KBM-7 (cell line): ENCODE measurements at places on chromosomes 3 and 15.

DNA sequence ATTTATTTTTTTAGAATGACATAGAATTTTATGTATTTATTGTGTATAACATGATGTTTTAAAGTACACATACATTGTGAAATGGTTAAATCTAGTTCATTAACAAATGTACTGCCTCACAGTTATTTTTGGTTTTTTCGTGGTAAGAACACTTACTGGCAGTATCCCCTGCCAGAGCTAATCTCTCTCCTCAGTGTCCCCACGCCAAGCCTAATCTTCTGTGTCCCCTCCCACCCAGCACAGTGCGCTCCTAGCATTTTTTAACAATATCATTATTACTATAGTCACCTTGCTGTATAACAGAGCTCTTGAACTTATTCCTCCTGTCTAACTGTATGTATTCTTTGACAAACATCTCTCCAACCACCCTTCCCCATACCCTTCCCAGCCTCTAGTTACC, 333.2 kb downstream of the GABRB3 start:
- no peak for DNase-seq

GRCh38 chr3:150414258-150414657, 6.2 kb downstream of the TSC22D2 start:
- peak; percentile 49 for DNase-seq

DNA sequence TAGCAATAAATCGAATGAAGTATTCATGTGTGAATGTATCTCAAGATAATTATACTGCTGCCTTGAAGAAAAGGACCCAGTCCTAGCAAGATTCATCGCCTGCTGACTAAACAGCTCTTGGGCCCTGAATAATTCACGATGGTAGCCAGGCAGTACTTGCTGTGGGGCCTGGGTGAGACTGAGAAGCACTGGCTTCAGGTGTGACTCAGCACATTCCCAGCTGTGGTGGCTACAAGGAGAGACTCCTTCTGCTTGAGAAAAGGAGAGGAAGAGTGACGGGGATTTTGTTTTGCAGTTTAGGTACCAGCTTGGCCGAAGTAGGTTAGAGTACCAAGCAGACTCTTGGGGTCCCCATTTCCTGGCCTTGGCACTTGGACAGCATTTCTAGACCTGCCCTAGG, 47.6 kb upstream of the CD200R1L start:
- no peak for DNase-seq

DNA sequence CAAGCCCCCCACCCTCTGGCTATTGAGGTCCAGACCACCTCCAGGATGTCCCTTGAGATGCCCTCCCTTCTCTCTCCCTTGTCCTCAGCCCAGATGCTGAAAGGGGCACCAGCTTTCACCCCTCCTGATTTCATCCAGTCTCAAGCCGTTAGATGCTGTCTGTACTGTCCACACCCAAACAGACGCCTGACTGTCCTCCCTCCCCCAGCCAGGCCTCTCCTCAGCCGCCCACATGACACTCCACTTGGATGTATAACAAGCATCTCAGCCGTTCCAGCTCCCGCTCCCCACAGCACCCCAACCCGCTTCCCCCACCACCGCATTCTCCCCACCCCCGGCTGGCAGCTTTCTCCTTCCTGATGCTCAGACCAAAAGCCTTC, 25.0 kb upstream of the CYP11A1 start:
- DNase-seq: no peak

- peak; percentile 25 for DNase-seq
These were observed 245.3 kb upstream of the ZPLD1 start for GRCh38 chr3:102189541-102189940.

- no peak for DNase-seq
These were observed 129.6 kb upstream of the CNTN6 start for GRCh38 chr3:963255-963654.

DNA sequence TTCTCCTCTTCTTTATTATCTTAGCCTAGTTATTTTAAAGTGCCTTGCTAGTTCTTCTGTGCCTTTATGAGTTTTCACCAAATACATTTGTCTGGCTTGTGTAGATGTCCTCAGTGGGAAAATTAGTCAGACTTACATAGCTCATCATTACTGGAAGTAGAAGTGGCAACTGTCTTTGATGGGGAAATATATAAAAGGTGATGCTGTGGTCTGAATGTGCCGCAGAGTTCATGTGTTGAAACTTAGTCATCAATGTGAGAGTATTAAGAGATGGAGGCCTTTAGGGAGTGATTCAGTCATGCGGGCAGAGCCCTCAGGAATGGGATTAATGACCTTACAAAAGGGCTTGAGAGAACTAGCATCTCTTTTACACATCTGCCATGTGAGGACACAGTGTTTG, 6.4 kb upstream of the ERICH6 start:
- DNase-seq: no peak

DNA sequence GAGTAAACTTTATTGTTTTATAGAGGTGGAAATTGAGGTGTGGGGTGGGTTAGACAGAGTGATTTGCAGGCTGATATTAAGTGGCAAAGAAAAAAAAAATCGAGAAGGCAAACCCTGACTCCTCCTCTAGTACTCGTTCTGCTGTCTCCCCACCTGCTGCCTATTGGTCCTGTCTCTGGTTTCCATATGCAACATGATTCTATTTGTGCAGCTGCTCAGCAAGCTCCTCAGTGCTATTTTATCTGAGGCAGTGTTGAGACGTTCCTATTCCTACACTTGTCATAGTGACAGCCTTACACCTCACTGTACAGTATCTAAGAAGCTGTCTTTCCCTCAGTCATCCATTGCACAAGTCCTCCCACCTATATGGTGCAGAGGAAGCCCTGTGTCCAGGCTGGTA, 45.1 kb downstream of the RSL24D1 start:
- no peak for DNase-seq

GRCh38 chr3:145820170-145820569, 340.8 kb downstream of the PLOD2 start:
- DNase-seq: no peak
